ENCODE measurements at places on chromosomes 2 and 18.

- DNase-seq, result no peak
These were observed 4.1 kb downstream of the XIRP2 start for GRCh38 chr2:166892397-166892796.

DNA sequence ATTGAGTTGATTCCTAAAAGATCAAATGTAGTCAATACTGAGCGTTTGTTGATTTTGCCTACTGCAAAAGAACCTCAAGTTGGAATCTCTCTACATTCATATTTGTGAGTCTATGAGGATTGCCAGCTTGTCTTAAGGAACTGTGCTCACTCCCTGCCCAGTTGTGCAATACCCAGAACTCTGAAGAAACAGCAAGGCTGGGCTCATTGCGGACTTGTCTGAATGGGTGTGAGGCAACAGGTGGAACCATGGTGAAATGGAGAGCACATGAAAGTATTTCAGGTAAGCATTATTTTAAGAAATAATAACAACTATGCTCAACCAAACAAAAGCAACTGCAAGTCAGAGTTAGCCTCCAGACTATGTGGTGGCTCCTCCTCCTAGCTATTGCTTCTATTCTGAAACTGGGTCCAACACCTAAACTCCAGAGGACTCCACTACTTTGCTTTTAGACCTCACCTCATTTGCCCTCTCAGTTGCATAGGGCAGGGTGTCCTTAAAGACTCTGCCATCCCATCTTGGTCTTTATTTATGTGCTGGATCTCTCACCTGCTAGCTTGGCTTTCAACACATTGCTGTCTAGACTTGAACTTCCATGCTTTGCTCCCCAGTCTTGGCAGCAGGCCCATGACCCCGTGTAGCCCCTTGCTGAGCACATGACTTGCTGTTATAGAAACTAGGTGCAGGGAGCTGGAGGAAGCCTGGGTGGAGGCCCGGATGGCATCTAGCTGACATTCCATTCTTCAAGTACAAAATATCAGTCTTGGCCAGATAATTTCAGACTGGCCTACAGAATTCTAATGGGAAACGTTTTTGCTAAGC lies 94.8 kb upstream of the ARL5A start:
- DNase-seq, result no peak

GRCh38 chr2:192578780-192579179 lies 384.0 kb upstream of the TMEFF2 start:
- DNase-seq, result no peak

- no peak for DNase-seq
These were observed 122.1 kb downstream of the PKP4 start for GRCh38 chr2:158578703-158579330.

DNA sequence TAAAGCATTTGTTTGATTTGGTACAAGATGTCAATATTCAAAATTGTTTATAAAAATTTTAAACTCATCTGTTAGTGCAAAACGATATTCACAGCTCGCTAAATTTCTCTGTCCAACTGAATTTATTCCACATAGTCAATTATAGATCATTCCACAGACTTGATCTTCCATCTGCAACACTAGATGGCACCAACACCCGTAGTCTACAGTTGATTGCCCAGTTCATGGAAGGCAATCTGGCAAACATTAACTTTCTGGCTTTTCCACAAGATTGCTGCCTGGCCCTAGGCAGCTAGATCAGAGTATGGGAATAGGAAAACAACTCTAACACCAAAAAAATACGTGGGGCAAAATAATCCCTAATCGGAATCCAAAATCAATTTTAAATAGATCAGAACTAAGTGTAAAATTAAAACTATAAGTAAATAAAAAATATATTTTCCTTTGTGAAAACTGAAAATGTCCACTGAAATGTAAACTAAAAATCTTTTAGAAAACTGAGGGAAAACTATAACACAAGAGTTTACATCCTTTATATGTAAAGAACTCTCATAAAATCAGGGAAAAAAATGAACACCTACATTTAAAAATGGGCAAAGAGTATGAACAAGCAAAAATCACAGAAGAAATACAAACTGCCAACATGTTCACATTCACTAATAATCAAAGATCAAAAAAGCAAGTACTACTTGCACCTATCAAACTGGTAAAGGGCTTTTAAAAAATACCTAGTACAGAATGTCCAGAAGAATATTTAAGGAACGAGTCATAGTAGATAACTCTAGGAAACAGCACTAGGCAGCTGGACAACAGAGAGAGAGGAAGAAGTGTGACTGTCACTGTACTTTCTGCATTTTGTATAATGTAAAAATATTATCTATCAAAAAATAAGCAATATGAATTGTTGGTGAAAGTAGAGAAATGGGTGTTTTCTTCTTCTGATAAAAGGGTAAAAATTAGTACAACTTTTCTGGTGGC lies 35.0 kb downstream of the RTN4 start:
- DNase-seq, result no peak

DNA sequence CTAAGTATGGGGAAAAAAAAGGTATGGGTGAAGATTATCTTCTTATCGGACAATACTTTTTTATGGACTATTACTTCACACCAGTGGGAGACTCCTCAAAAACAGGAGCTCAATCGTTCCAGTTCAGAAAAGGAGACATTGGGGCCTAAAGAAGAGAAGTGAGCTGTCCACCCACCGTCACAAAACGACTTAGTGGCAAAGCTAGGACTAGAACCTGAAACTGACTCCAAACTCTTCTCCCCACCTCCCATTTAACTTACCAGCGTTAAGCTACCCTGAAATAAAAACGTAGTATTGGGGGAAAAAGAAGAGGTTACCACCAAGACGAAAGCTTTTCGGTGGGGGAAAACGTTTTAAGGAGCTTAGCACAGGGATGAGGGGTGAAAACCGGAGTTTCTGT lies 503 bp downstream of the GTF3C3 start:
- DNase-seq, result no peak

Data from stimulated activated CD4-positive, alpha-beta T cell treated with anti-CD3 and anti-CD28 coated beads, Interleukin-15, amount 100 ng/mL, for 1 hour (primary cell).